ENCODE measurements at places on chromosomes 11 and 22.

GRCh38 chr11:64251016-64251752, at the start of gene PLCB3:
TSS of gene PLCB3 (plus strand) at chr11:64251530. CDS start at chr11:64251650, 120 bp downstream.
- DNase-seq, result no peak

- no peak for DNase-seq
Measured at GRCh38 chr11:60982184-60982583, 10.7 kb downstream of the CD6 start.

DNA sequence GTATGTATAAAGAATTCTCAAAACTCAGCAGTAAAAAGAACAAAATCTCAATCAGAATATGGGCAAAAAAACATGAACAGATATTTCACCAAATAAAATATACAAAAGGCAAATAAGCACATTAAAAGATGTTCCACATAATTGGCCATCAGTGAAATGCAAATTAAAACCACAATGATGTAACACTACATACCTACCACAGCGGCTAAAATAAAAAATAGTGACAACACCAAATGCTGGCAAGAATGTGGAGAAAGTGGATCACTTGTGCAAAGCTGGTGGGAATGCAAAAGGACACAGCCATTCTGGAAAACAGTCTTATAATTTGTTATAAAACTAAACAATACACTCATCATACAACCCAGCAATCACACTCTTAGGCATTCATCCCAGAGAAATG, 38.3 kb upstream of the ACER3 start:
- no peak for DNase-seq

- no peak for DNase-seq
Measured at GRCh38 chr22:42188808-42189447, 58.3 kb upstream of the CYP2D6 start.

DNA sequence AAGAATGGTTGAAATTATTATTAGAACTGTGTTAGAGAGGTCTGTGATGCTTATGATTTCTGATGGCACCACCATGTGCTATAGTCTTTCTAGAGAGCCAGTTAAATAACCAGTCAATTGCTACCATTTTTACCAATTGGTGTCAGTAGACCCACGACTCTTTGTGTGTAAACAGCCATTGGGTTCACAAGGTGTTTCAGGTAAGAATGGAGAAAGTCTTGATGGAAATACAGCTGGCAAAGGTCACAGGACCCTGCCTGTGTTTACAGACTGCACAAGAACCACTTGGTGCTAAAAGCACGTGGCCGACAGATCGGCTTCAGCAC, 30.5 kb upstream of the OR10G7 start:
- no peak for DNase-seq

DNA sequence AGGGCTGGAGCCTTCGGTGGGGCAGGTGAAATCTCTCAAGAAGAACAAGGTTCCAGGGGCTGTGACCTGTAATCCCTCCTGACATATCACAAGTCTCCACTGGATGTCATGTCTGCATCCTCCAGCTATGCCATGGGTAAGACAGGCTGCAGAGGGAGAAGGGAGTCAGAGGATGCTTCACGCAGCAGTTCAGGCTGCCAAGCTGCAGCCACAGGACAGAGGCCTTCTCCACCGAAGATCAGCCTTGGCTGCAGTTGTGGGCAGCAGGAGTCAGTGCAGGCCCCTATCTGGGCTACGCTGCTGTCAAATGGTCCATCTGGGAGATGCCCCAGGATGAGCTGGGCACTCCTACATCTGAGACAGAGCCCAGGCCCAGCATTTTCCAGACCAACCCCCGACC, 25.0 kb downstream of the DKK3 start:
- DNase-seq, result no peak

DNA sequence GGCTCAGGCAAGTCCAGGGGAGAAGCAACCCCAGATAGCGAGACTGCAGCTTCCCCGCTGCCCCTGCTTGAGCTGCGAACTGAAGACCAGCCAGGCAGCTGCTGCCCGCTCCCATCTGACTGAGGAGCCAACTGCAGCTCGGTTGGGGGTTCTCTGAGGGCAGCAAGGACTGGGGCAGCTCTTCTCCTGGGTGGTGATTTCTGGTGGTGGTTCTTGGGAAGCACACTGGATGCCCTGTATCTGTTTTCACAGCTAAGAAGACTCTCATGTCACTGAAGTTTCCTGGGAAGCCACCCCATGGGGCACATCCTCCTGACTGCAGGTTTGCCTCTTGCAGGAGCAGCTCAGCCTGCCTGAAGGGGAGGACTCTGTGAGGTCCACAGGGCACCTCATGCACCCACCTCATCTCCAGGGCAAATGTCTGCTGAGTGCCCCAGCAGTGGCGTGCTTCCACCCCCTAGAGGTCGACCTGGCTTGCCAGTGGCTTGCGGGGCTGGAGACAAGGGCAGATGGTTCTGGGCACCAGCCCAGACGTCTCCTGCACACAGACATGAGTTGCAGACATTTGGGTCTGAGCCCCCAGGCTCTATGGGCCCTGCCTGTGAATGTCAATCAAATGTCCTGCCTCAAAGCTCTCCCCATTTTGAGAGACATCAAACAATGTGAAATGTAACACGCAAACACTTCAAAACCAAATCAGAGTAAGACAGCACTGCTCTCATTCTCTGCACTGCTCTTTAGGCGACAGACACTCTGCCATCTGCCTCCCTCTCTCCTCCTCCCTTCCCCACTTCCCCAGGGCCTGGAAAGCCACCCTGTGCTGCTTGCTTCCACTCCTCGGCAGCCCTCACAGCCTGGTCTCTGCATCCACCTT, 800.9 kb downstream of the BRD1 start:
- DNase-seq, result no peak

DNA sequence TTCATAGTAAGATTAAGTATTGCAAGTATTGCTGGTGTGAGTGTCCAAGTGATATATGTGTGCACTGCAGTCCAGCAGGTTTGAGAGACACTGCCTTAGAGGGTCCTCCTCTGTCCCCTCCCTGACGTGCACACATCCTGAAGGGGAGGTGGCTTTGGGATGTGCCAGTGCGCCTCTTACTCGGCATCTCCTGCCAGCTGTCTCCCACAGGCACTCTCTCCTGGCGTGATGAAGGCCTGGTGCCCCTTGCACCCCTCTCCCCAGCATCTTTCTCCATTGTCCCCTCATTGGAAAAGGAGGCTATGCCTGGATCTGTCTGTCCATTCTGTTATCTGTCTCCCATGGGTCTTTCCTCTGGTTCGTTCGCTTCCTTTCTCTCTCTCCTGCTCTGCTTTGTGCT, 24.2 kb downstream of the GTPBP1 start:
- DNase-seq, result no peak

- DNase-seq, result no peak
Measured at GRCh38 chr11:109749476-109749875, 327.5 kb downstream of the C11orf87 start.

- DNase-seq, result no peak
Measured at GRCh38 chr11:95444309-95445241, 213.6 kb upstream of the SESN3 start.

GRCh38 chr11:93329936-93330445, 551 bp upstream of the DEUP1 start:
- DNase-seq, result no peak

DNA sequence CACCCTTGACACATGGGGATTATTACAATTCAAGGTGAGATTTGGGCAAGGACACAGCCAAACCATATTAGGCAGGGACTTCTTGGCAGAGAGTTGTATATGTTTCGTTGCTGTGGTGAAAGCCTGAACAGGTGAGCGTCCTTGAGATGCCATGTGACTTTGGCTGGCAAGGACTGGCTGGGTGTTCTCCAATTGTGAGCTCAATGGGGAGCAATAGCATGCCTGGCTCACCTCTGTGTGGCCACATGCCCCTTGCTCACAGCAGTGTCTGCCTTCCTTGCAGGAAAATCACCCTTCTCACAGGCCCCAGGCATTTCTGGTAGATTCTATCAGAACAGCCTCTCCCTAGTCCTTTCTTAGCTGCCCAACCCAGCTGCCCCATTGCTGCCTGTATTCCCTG, 105.5 kb downstream of the PARVA start:
- DNase-seq, result no peak

GRCh38 chr11:119284344-119285157, 32.4 kb downstream of the MCAM start:
- DNase-seq, result no peak

DNA sequence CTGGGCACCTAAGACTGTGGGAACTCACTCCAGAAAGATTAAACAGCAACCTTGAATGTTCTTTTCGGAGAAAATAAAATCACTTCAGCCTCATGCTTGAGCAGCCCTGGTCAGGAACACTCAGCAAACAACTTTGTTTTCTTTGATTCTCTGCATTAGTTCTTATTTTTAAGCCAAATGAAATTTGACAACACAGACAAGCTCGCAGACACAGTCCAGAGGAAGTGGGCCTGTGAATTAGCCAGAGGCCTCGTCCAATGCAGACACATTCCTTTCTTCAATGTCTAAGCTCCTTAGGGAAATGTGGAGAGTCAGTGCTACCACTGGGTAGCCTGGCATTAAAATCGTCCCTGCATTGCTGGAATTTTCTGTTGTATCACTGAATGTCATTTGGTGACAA, 62.9 kb upstream of the CSNK2A3 start:
- DNase-seq, result no peak

GRCh38 chr11:17405232-17406005, 17.0 kb upstream of the KCNJ11 start:
- DNase-seq, result no peak

- DNase-seq, result no peak
Measured at GRCh38 chr11:34860034-34860433, 56.1 kb downstream of the APIP start.

DNA sequence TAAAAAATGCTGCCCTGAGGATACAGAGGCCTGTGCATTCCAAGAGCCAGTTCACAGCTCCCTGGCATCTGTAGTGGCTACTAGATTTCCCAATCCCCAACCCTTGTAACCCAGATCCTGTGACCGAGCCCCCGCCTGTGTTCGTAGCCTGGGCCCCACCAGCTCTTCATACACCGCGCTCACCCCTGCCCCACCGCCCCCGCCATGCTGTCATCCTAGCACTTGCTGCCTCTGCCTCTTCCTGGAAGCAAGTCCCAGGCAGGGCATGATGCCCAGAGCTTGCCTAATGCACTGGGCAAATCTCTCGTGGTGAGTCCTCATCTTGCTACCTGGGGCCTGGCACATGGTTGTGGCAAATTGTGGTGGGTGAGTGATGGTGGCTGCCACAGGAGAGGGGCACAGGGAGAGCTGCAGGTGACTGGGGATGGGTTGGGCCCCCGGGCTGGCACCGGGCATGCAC, 7.1 kb downstream of the MGAT3 start:
- no peak for DNase-seq

- no peak for DNase-seq
Measured at GRCh38 chr11:117421041-117421440, 93.4 kb downstream of the CEP164 start.

GRCh38 chr11:111124724-111125123, 120.8 kb upstream of the POU2AF2 start:
- DNase-seq, result no peak

GRCh38 chr11:33089776-33090175, 50.4 kb downstream of the TCP11L1 start:
- DNase-seq, result no peak

- no peak for DNase-seq
Measured at GRCh38 chr11:63768237-63769041, at the start of gene ZFTA. TSS of gene ZFTA (minus strand) at chr11:63768775. CDS start at chr11:63768622, 153 bp downstream.

DNA sequence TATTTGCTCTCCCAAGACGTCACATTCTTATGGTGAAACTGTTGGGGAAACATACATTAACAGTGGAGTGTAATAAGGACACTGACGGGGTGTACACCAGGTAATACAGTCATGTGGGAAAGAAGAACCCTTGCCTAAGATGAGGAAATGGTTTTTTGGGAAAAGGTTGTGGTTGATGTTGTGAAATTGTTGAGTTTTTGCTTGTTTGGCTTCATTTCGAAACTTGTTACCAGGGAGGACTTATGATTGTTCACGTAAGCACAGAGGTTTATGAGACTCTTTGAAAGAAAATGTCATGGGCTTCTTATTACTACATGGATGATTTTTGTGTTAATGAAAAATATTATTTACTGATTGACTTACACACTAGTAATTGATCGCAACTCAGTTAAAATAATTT, 16.8 kb downstream of the ANO3 start:
- no peak for DNase-seq

DNA sequence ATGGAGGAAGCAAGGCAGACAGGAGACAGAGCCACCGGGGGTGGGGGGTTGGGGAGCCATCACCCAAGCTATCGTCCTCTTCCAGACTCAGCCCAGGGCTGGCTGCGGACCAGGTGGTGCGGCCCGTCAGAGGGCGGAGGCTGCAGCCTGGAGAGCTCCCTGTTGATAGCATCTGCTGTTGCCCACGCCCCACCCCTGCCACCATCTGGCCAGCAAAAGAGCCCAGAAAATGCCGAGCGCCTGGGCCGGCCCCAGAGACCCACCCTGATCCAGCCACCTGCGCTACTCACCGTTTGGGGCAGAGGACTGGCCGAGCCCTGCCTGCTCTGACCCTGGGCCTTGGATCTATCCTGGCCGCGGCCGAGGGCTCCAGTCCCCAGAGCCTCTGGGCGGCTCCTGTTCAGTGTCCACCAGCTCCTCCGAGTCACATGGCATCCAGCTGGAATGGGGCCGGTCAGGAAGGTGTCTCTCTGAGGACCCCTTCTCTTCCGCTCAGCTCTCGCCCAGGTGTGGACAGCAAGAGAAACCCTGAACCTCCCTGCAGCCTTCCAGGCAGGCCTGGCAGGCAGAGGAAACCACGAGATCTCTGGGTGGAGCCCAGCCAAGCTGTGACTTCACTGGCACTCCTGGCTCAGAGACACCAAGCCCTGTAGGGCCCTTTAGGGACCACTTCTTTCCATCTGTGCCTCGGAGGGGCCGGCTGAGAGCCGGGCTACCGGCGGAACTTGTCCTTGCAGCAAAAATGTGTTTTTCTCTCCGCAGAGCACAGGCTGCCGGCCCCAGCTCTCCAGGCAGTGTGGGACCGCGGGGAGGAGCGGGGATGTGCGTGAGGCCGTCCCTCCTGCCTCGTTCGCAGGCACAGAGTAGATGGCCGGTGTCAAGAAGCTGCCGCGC, at the start of gene MRGPRE:
MRGPRE (minus strand) TSS at position 567 of the 894 bp plus-strand sequence. CDS start 3,618 bp downstream, outside the sequence.
- no peak for DNase-seq

- DNase-seq, result no peak
Measured at GRCh38 chr11:10622957-10623791, 54.7 kb upstream of the LYVE1 start.
